ENCODE measurements at places on chromosomes 13 and 19.
A peak's percentile ranks its signal among the peaks of the same experiment; 100 is the strongest.

GRCh38 chr13:29563941-29564340 is 31.5 kb downstream of the SLC7A1 start:
- DNase-seq = no peak

DNA sequence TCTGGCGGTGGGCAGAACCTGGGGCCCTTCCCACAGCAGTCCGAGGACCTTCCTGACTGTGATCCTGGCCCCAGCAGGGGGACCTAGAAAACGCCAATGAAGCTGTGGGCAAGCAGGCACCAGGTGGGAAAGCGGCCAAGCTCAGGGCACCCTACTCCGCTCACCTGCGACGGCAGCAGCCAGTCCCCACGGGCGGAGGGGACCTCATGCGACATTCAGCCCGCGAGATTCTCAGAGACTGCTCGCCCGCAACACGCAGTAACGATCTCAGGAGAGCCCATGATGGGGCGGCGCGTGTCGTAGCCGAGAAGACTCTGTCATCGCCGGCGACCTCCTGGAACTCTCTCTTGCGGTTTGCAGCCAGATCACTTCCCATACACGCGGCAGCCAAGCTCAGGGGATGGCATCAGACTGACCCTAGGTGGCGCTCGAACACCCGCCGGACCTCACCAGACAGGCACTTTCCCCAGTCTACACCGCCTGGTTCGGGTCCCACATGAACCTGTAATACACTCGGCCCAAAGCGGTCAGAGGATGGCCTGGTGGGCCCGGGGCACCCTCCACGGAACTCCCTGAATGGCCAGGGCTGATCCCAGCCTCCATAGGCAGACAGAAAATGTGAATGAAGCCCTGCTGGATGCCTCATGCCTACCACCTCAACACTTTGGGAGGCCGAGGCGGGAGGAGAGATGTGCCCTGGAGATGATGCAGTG is 26.5 kb downstream of the MAN2B1 start:
- DNase-seq = peak; percentile 83

DNA sequence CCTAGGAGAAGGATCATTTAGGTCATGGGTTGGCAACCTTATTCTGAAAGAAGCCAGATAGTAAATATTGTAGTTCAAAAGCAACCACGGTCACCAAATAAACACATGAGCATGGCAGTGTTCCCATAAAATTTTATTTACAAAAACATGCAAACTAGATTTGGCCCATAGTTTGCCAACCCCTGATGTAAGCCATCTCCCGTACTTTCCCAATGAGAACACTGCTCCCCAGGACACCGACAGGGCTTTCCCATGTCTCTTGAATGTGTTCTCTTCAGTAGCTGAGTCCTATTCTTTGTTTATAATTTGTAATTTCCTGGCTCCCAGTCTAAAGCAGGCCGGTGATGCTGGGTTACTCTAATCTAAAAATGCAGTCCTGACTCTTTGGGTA is 239.6 kb downstream of the LHFPL6 start:
- no peak for DNase-seq

DNA sequence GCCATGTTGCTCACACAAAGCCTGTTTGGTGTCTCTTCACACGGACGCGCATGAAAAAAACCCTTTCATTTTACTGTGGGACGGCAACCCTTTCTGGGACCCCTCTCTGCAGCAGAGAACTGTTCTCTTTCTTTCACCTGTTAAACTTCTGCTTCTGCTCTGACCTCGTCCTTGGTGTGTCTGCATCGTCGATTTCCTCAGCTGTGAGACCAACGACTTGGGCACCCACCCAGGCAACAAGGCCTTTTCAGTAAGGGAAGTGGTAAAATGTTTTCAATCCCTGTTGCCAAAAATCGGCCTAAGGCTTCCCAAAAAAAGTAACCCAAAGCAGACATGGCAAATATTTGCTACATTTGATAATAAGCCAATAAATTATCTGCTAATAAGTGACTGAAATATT is 515.3 kb downstream of the IRS2 start:
- DNase-seq = no peak

DNA sequence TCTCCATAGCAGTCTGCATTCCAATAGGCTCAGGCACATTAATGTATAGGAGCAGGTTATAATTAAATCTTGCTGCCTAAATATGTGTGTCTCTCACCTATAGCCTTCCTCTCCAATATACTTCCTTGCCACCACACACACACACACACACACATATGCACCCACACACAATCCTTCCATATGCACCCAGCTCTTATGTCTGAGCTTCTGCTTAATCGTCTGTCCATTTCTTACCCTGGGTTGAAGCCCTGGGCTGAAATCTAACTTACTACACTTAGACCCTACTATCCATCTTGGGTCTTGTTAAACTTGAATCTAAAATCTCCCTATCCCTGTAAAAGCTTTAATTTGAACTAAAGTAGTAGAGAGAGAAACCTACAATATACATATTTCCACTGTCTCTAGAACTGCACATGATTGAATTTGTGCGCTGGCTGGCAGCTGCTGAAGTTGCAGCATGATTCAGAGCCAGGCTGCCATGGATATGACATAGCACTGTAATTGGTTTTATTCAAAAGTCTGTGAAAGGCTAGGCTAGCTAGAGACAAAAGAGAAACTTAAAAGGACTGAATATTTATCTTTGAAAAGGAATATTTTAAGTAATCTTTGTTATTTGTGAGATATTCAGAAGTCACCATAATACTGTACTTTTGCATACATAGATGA is 25.7 kb upstream of the FREM2 start:
- no peak for DNase-seq

DNA sequence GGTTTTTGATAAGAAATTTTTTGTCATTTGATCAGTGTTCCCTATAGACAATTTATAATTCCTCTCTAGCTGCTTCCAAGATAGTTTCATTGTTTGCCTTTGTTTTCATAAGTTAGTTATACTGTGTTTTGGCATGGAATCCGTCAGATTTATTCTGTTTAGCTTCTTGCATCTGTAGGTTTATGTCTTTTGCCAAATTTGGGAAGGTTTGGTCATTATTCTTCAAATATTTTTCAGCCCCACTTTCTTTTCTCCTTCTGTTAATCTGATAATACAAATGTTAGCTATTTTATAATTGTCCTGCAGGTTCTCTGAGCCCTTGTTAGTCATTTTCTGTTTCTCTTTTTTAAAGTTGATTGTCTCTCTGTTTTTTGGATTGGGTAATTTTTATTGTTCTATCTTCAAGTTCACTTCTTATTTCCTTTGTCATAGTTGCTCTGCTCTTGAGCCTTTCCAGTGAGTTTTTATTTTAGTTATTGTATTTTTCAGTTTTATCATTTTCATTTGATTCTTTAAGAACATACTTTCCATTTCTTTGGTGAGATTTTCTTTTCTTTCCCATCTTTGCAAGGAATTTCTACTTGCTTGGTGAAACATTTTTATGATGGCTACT is 5.9 kb upstream of the FCGBP start:
- DNase-seq = no peak

Measured in right forelimb (tissue), 1 donor.